AG09319 (cell line): ENCODE measurements at places on chromosomes 1 and 21.

GRCh38 chr21:42013376-42013775, 3.2 kb upstream of the ZBTB21 start:
- DNase-seq = no peak

- DNase-seq = peak; percentile 70
Observed at GRCh38 chr1:64042331-64043100, 160.9 kb upstream of the UBE2U start.

- no peak for DNase-seq
Observed at GRCh38 chr1:46757247-46757955, 38.5 kb upstream of the EFCAB14 start.

GRCh38 chr1:21939650-21940374, 2.7 kb upstream of the HSPG2 start:
- DNase-seq = peak; percentile 85

- DNase-seq = no peak
Observed at GRCh38 chr21:45844181-45844580, 137.4 kb upstream of the COL6A1 start.

DNA sequence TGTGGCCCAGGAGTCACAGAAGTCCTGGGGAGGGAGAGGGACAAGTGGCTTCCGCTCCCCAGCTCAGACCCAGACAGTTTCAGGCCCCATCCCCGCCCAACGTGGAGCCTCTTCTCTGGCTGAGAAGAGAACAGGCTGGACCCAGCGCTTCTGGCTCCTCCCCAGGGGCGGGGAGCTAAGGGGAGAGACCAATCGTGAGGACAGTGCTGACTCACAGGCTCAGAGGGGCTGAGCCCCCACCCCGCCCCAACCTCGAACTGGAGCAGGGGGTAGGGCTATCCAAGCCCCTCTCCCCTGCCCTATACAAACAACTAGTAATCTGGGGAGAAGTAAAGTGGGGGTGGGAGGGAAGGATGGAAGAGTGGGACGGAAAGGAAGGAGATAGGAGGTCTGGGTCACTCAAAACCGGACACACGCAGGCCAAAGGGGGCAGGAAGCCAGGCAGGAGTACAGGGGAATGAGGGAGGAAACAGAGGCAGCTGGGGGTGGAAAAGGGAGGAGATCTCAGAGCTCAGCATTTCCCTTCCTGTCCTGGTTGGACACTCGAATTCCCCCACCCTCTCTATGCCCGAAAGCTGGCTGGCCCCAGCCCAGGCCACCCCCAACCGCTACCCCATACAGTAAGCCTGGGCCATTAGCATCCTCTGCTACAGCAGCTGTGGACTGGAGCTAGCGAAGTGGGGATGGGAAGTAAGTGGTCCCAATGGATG, at the start of gene SHC1:
TSS of gene SHC1 (minus strand) at position 117 of the 710 bp plus-strand sequence. CDS start 221 bp downstream, outside the sequence.
- peak; percentile 87 for DNase-seq

- DNase-seq = no peak
Observed at GRCh38 chr1:20612221-20612746, 21.0 kb upstream of the PINK1 start.

DNA sequence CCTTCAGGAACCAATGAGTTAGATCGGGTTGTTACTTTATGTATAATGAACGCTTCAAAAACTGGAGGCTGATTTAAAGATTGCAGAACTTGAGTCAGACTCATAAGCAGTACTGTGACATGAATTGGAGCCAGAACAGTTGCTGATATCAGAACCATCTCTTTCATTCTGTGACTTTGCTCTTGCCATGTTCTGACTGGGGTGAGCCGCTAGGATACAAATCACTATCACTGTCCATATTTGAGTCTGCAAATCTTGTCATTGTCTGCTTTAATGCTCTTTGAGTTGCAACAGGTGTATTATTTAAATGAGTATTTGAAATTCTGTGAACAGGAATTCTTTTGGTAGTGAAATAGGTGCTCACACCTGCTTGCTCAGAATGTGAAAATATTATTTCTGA, 52.5 kb downstream of the LRIG2 start:
- DNase-seq = no peak

GRCh38 chr1:41318135-41318534, 43.1 kb upstream of the FOXO6 start:
- DNase-seq = no peak

DNA sequence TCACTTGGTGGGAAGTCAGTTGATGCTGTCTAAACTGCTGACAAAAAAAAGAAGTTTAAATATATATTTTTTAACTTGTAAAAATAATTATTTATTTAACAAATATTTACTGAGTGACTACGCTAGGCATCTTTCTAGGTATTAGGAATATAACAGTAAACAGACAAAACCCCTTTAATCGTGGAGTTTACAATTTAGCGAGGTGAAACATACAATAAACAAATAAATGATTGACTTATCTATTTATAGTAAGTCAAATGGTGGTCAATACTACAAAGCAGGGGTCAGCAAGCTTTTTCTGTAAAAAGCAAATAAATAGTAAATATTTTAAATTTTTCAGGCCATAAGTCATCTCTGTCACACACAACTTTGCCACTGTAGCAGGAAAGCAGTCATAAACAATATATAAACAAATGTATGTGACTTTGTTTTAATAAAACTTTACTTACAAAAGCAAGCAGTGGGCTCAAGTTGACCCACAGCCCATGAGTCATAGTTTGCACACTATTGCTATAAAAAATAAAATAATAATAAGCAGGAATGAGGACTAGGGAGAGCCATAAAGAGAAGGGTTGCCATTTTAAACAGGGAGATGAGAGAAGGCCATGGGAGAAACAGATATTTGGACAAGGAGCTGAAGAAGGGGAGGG, 263.9 kb downstream of the PLPP3 start:
- DNase-seq = no peak

- DNase-seq = no peak
Observed at GRCh38 chr1:25959611-25960010, 38.3 kb downstream of the PAFAH2 start.

- DNase-seq = no peak
Observed at GRCh38 chr21:43635436-43635835, 23.9 kb downstream of the HSF2BP start.

- no peak for DNase-seq
Observed at GRCh38 chr1:180252638-180253536, 22.8 kb downstream of the LHX4 start.

- DNase-seq = no peak
Observed at GRCh38 chr1:43711049-43711448, 3.7 kb downstream of the ST3GAL3 start.

DNA sequence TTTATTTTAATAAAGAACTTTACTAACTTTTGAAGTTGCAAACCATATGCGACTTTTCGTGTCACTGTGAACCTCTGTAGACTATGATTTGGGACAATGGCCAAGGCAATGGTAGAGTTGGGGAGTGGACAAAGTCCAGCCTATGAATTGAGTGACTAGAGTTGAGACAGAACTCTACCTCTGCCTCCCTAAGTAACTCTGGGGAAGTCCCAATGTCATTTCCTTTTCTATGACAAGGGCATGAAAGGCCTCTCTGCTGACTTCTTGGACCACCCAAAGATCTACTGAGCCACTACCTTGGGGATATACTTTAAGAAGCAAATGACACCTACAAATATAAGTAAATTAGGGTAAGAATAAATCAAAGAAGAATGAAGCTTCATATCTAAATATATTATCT, 19.3 kb downstream of the BEND5 start:
- DNase-seq = no peak

GRCh38 chr1:94434365-94435045, 16.3 kb downstream of the ABCD3 start:
- no peak for DNase-seq

GRCh38 chr1:204307334-204307883, 52.3 kb downstream of the PLEKHA6 start:
- DNase-seq = peak; percentile 36

DNA sequence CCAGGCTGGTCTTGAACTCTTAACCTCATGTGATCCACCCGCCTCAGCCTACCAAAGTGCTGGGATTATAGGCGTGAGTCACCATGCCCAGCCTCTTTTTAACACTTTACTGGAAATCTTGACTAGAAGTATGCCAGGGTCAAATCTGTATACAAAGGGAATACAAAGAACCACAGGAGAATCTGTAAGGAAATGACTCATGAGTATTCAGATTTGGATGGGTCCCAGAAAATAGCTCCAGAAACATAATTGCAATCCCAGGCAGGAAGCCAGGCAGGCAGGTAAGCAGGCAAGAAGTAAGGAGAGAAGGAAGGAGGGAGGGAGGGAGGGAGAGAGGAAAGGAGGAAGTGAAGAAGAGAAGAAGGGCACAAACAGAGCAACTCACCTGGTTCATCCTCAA, 22.8 kb upstream of the TIAM1 start:
- DNase-seq = no peak

GRCh38 chr1:109979489-109980091, 5.0 kb upstream of the AHCYL1 start:
- peak; percentile 43 for DNase-seq

DNA sequence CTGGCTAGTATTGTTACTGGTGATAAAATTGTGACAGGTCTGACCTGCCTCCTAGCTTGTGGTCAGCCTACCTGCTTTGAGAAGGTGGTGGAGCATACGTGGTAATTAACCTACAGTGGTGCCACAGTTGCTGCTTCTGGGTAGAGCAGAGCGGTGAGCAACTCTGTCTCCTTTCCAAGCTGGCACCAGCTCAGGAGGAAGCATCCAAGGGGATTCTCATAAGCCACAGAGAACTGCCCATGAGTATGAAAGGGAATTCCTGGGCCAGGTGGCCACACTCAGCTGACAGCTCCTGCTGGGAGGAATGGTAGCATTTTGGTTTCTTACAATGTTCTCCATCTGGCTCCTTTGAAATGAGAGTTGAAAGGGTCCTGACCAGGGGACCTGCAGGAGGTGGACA, 39.4 kb downstream of the ATP2B4 start:
- DNase-seq = no peak

GRCh38 chr1:185479796-185480195, 162.8 kb upstream of the IVNS1ABP start:
- no peak for DNase-seq

GRCh38 chr1:42931911-42932422, 26.7 kb downstream of the SLC2A1 start:
- no peak for DNase-seq

DNA sequence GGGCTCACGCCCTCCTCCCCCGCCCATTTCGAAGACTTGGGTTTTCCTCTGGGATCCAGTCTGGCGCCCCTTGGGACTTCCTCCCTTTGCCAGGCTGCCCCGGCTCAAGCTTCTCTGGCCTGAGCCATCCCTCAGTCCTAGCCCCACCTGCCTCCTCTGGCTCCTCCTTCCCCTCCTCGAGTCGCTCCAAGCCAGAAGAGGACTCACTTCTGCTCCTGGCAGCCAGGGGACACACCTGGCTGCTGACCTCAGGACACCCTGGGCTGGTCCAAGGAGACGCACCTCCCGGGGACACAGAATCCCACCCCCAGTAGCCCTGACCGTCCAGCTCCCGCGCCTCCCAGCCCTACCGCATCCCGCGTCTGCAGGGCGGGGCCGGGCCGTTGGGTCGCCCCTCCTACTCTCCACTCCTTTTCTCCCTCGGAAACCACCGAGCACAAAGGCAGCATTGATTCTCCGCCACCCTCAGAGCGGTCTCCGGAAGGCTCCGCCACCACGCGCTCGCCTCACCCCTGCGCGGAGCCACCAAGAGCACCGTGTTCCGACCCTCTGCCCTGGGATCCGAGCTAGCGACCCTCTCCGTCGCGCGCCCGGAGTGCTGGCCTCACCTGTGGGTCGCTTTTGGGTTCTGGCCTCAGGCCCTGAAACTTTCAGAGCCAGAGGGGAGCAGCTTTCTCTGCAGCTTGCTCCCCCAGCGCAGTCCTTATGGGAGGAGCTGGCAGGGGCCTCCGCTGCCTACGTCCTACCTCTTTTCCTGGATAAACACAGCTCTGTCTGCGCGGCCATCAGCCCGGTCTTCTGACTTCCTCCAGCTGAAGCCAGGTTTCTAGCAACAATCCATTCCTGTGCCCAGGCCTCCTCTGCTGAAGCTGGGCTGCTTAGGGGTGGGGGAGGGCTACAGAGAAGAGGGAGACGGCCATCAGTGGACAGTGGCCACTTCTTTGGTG, at the start of gene C2CD4D:
TSS of gene C2CD4D (minus strand) at position 364 of the 947 bp plus-strand sequence. CDS start 831 bp downstream, outside the sequence.
- DNase-seq = no peak

- DNase-seq = no peak
Observed at GRCh38 chr1:156768610-156769295, 1.4 kb downstream of the PRCC start.

- DNase-seq = no peak
Observed at GRCh38 chr1:48127735-48128685, 94.5 kb upstream of the SLC5A9 start.

DNA sequence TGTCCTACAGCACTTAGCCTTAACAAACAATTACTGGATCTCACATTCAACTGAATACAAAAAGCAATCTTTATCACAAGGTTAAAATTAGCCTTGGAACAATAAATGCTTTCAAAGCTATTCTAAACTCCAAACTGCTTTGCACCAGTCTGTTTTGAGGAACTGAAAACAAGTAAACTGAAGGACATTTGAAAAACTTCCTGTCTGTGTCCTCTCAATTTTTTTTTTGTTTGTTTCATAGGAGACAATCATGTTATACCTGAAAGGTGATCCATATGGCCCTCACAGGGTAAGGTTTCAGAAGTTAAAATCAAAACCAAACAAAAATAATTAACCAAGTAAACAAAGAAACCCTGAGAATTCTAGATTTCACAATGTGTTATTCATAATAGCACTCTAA, 459.1 kb downstream of the DPYD start:
- DNase-seq = no peak

DNA sequence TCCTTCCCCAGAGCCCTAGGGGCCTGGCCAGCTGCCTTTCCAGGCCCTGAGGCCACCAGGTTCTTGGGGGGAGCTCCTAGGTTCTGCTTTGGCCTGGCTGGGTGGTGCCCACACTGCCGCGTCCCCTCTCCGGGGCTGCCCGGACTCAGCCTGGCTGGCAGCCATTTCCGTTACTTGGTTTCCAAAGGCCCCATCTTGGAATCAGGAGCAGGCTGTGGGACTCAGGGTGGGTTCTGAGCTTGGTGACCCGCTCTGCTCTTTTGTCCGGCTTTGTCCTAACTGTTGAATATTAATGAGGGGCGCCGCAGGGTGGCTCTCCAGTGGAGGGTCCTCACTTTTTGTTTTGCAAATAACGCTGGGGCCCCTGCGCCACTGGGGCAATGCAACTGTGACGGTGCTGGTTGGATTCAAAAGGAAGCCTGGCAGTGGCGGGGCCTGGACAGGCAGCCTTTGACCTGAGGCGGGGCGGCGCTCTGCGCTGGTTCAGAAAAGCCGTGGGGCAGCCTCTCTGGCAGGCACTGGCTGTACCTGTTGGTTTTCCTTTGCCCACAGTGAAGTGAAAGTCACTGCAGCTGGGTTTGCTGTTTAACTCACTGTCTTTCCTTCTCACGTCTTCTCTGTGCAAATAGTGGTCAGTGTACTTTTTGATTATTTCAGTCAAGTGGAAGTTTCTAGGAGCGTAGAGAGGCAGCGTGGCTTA, 20.2 kb downstream of the SKI start:
- DNase-seq = no peak

DNA sequence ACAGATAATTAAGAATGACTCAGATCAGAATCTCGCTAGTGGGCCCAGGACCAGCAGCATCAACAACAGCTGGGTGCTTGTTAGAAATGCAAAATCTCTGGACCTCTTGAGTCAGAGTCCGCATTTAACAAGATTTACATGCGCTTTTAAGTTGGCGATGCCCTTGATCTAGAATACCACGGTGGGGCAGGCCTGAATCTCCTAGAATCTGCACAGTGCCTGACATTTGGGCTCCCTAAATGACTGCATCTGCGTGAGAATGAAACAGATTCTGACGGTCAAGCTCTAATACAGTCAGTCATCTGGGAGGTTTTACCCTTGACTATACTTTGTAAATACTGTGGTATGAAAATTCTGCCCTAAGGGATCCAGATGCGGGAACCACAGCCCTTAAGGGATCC, 17.2 kb upstream of the RAB29 start:
- DNase-seq = no peak

- DNase-seq = no peak
Observed at GRCh38 chr1:55539652-55540512, 324.7 kb upstream of the USP24 start.
